ENCODE measurements at places on chromosomes 3 and 15.
A peak's percentile ranks its signal among the peaks of the same experiment; 100 is the strongest.

DNA sequence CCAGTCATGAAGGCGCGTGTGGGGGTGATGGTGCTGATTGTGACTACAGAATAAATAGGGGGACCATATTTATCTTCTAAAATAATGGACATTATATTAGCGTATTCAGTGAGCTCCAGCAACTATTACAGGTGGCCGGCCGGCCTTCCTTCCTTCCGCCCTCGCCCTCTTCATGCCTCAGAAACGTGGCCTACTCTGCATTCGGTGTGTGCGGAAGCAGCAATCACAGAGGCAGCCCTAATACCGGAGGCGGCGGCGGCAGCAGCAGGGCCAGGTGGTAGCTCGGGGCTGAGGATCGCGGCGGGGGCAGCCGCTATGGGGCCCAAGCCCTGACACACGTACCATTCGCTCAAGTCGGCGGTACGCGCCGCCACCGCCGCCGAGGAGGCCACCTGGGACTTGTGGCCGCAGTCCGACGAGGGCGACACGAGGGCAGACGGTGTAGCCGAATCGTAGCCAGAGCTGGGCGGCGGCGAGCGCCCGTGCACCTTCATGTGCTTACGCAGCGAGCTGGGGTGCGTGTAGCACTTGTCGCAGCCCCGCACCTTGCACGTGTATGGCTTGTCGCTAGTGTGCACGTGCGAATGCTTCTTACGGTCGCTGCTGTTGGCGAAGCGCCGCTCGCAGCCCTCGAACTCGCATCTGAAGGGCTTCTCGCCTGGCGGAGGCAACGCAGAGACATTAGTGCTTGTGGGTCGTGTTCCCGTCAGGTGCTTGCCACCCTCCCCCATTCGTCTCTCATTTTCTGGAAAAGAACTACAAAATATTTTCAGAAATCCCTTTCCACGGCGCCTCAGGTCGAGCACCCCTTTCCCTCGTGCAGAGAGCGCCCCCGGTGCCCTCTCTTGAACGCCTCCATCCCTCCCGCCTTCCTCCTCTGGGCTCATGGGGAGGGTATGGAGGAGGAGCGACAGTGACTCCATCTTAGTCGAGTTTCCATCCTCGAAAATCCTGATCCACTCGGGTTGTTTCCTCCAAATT lies 15.5 kb downstream of the ZIC4 start:
- DNase-seq: no peak

DNA sequence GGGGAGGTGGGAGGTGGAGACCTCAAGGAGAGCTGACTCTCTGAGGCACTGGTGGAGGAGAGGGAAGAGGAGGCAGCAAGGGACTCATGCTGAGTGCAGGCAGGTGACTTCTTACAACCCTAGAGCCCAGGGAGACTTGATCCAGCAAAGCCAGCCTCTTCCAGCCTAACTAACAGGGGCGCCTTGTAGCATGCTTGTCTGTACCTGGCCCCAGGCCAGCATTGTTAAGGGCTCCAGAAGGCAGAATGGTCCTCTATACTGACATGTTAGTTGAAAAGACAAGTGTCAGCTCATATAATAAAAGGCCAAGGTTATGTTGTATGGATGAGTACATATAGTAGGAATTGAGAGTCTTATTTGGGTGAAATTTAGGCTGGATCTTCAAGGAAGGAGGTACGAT lies 65.4 kb downstream of the CHDH start:
- no peak for DNase-seq

DNA sequence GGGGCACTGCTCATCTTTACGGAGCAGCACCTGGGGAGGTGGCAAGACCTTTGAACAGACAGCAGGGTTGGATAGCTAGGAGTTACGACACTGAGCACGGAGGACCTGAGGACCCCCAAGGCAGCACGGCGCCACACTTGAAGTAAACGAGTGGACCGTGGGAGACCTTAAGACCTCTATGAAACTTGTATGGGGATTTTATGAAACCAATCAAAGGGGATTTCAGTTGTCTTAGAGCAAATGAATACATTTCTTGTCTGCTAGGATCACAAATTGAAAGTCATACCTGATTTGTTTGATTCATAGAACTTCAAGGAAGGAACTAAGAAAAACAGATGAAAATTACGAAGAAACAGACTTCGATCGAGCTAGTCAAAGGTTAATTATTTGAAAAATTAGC lies 281.2 kb downstream of the MECOM start:
- DNase-seq: no peak

DNA sequence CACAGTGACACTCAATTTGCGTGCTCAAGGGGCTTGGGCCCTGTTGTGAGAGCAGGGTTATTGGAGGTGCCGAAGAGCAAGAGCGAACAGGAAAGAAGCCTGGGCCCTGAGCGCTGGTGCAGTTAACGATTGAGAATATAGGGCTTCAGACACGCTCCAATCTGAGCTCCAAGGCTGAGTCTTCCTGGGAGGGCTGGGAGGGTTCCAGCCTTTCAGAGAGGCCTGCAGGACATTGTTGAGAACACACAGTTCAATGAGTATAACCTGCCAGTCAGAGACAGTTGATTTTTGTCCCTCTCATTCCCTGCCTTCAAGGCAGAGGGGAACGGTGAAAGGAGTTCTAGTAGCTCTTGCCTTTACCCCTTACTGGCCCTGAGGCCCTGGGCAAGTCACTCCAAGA lies 47.3 kb downstream of the GLDN start:
- DNase-seq: no peak

- DNase-seq: peak; percentile 82
Observed at GRCh38 chr3:87333393-87333892, 57.1 kb upstream of the POU1F1 start.

DNA sequence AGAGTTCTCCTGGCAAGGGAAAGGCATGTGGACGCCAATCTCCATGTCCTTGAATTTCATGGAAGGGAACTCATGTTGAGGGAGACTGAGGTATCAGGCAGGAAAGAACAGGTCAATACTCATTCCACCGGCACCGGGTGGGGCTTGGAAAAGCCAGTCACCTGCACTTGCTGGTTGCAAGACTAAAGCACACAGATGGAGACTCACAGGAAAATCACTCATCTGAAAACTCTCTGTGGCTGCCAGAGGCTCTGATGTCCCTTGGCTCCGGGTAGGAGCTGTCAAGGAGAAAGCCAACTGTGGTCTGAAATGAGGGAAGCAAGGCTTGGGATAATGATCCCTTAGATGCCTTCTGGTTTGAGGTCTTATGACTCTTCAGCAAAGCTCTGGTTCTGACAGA lies 8.7 kb upstream of the CGNL1 start:
- no peak for DNase-seq

GRCh38 chr15:76987276-76987675 lies 7.7 kb upstream of the PSTPIP1 start:
- no peak for DNase-seq

DNA sequence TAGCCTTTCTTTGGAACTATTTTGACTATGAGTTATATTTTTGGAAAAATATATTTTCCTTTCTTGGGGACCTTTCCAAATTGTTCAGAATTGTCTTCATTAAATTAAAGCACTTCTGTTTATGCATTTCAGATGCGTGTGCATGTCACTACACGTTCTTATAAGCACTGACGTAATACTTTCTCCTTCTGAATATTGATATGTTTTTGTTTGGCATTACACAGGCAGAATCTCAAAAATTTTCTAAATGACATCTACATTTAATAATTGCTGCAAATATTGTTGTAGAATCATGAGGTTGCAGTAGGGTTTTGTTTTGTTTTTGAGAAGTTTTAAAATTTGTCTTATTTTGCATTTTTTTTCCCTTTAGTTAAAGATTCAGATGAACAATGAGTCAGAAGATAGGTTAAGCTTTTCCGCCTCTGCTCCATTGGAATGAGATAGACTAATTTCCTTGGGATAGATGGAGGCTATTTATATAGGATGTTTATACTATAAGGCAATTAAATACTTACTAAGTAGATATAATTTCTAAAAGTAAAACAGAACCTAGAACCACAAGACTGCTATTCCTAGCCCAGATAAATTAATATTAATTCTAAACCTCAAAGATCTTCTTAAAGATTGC lies 110.8 kb downstream of the MBNL1 start:
- no peak for DNase-seq

- no peak for DNase-seq
Observed at GRCh38 chr3:32577581-32578556, 7.2 kb upstream of the DYNC1LI1 start.

DNA sequence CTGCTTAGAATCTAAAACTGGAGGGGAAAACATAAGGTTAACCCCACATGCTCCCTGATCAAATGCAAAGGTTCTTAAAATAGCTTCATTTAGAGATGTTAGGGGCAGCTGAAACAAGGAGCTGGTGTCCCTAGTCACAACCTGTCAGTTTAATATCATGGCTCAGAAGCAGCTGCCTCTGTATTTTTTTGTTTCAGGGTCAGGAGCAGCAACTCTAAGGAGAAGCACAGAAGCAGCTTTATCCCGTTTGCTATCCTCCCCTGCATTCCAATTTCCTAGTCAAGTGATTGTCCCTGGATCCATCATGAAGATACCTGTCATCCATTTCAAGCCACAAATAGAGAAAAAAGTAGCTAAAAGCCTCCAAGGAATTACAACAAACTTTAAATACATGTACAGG lies 4.1 kb downstream of the FILIP1L start:
- no peak for DNase-seq

- no peak for DNase-seq
Observed at GRCh38 chr15:78041946-78042345, 35.6 kb downstream of the TBC1D2B start.

- no peak for DNase-seq
Observed at GRCh38 chr3:112489674-112490479, 9.4 kb downstream of the BTLA start.

DNA sequence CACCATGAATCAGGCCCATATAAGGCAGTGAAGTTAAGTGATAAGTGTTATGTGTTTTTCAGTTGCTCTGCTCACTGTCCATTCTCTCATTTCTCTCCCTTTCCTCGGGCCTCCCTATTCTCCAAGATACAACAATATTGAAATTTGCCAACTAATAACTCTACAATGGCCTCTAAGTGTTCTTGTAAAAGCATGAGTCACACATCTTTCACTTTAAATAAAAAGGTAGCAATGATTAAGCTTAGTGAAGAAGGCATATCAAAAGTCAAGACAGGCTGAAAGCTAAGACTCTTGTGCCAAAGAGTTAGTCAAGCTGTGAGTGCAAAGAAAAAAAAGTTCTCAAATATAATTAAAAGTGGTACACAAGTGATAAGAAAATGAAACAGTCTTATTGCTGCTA lies 675.4 kb downstream of the OTOL1 start:
- no peak for DNase-seq

Measured in A549 (cell line).